Central memory CD4-positive, alpha-beta T cell (primary cell): ENCODE measurements at places on chromosomes 4 and X.

DNA sequence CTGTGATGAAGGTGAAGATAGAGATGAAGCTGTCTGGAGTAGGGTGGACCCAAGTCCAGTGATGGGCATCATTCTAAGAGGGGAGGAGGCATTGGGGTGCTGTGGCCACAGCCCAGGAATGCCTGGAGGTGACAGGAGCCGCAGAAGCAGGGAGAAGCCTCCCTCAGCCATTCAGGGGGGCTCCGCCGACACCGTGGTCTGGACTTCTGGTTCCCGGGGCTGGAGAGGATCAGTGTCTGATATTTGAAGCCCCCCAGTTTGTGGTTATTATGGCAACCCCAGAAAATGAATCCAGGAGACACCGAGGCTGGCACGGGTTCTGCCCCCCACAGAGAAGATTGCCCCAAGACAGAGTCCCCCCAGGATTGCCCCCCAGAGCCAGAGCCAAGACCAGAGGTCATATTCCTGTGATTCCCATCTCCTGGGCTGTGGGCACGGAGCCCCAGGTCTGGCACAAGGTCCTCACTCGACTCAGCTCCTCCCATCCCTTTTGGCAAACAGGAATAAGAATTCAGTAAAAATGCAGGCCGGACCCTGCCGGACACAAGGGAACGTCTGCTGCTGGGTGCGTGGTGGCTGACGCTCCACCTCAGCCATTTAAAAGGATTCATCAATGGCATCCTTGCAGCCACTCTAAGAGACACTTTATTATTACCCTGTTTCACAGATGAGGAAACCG is 116.6 kb downstream of the CPZ start:
- DNase-seq: no peak

- no peak for DNase-seq
These were observed 191.4 kb downstream of the ADAMTS3 start for GRCh38 chr4:72377491-72378194.

GRCh38 chrX:33969105-33969504 is 163.0 kb downstream of the FAM47A start:
- no peak for DNase-seq

DNA sequence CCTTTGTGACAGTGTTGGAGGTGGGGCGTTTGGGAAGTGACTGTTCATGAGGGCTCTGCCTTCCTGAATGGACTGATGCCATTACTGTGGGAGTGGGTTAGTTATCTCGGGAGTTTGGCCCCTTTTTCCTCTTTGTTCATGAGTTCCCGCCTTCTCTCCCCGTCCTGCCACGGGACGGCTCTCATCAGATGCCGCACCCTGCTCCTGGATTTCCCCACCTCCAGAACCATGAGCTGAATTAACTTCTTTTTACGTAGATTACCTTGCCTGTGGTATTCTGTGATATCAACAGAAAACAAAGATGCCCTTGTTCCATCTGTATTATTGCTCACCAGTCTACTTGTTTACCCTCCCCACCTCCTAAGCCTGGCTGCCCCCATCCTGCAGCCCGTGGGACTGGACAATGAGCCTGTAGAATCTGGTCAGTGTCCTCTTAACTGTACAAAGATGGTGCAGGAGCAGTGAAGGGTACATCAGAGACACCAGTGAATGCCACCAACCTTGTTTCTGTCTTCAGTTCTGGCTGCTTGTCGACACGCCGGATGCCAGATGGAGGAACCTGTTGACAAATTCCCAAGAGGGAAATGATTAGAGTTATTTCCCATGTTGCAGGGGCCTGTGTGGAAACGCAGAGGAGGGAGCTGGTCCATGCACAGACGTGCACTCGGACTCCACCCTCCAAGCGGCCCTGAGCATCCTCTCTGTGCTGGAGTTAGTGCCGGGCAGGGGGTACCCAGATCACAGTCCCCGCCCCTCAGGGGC is 104.7 kb downstream of the ABLIM2 start:
- no peak for DNase-seq

- no peak for DNase-seq
These were observed 580.1 kb downstream of the RAPGEF2 start for GRCh38 chr4:159682996-159683395.

GRCh38 chr4:55125763-55126541 is 557 bp upstream of the KDR start:
- DNase-seq: no peak

DNA sequence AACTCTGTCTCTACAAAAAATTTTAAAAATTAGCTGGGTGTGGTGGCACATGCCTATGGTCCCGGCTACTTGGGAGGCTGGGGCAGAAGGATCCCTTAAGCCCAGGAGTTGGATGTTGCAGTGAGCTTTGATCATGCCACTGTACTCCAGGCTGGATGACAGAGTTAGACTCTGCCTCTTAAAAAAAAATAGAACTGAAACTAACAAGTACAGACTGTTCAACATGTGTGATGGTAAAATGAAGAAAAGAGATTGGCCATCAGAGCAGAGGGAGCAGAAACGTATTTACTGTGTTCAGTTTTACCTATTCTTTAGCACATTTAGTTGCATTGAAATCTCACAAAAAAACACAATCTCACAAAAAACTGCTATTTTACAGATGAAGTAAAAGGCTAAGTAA is 77.9 kb upstream of the NAP1L5 start:
- DNase-seq: no peak

- no peak for DNase-seq
These were observed 72.2 kb upstream of the STOX2 start for GRCh38 chr4:183832776-183833450.

DNA sequence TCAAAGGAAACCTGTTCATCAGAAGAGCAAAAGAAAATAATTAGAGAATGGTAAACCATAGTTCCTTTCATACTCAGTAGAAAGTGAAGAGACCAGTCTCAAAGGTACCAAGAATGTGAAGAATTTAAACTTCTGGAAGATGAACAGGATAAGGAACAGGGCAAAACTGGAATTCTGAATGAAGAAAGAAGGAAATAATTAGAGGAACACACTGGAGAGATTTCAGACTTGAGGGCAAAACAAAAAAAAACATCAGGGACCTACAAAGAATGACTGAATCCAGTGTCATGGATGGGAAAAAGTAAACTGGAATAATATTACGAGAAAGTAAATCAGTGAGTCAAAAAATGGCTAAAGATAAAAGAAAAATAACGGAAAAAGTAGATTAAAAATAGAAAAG is 245.6 kb upstream of the NEIL3 start:
- no peak for DNase-seq

DNA sequence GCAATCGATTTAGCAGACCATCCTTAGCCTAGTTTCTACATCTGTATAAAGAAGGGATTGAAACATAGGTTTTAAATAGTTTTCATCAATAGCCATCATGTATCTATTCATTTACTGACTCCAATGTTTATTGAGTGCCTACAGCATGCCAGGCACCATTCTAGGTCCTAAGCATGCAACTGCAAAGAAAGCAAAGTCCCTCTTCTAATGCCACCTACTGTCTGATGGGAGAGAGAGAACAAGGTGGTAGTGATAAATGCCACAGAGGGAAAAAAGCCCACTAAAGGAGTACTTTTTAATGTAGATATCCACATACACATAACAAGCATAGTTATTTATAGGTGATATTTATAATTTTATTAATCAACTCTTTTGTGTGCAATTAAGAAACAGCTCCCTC is 67.6 kb upstream of the PPARGC1A start:
- DNase-seq: no peak

- no peak for DNase-seq
These were observed 145.6 kb upstream of the PCDH18 start for GRCh38 chr4:137677863-137678262.

- DNase-seq: no peak
These were observed 11.8 kb downstream of the MOB1B start for GRCh38 chr4:70914000-70914399.

GRCh38 chrX:71182871-71183270 is 38.2 kb downstream of the NLGN3 start:
- no peak for DNase-seq

DNA sequence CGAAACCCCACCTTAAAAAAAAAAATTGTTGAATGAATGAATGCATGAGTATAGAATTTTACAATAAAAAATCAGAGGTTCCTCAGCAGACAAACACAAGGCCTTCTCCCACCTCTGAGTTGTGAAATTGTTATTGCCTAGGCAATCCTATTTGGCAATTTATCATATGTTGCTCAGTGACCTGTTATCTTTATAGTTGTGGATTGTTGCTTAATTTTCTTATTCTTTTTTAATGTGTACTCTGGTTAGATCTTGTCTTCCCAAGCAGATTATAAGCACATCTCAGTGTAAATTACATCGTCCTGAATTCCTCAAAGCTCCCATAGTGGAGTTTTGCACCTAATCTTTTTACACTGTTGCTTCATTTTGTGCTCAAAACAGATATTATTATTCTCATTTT is 71.9 kb downstream of the RBM47 start:
- DNase-seq: no peak

DNA sequence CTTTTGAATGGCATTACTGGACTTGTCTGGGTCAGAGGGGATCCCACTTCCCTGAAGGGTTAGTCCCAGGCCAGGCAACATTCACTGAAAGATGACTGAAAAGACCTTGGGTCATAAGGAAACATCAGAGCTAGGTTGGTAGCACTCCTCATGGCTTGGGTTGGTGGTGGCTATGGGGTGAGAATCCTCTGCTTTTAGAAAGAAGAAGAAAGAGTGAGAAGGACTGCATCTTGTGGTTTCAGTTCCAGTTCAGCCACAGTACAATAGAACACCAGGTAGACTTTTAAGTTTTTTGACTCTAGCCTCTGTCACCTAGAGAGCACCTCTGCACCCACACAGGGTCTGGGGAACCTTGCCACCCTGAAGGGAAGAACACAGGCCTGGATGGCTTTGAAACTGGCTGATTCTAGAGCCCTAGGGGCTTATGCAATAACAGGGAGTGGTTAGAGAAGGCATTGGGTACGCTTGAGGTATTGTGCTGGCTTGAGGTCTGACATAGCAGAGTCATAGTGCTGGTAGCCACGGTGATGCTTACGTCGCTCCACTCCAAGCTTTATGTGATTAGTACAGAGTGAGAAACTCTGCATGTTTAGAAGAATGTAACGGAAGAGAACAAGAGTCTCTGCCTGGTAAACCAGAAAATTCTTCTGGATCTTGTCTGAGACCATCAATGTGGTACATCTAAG is 36.5 kb downstream of the PRR32 start:
- no peak for DNase-seq
